ENCODE measurements at places on chromosomes 7 and 10.

DNA sequence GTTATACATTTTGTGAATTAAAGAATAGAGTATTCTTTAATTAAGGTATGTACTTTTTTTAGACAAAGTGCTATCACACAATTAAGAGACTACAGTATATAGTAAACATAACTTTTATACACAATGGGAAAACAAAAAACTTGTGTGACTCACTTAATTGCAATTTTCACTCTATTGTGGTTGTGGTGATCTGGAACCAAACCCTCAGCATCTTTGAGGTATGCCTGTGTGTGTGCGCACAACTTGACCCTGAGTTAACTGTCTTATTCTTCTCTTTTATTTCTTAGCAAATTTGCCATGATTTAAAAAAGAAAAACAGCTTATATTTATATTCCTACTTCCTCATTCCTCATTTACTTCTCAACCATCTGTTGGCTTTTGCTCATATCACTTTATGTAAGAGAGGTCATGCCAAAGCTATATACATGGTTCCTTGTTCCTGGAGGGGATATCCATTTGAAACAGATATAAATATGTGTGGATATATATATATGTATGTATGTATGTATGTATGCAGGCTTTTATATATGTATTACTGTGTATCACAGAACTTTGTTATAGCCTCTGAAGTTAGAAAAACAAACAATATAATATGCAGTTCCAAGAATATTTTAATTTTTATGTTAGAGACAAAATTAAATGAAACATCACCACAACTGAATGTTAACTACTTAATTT is 259.5 kb upstream of the HGF start:
- DNase-seq = no peak

DNA sequence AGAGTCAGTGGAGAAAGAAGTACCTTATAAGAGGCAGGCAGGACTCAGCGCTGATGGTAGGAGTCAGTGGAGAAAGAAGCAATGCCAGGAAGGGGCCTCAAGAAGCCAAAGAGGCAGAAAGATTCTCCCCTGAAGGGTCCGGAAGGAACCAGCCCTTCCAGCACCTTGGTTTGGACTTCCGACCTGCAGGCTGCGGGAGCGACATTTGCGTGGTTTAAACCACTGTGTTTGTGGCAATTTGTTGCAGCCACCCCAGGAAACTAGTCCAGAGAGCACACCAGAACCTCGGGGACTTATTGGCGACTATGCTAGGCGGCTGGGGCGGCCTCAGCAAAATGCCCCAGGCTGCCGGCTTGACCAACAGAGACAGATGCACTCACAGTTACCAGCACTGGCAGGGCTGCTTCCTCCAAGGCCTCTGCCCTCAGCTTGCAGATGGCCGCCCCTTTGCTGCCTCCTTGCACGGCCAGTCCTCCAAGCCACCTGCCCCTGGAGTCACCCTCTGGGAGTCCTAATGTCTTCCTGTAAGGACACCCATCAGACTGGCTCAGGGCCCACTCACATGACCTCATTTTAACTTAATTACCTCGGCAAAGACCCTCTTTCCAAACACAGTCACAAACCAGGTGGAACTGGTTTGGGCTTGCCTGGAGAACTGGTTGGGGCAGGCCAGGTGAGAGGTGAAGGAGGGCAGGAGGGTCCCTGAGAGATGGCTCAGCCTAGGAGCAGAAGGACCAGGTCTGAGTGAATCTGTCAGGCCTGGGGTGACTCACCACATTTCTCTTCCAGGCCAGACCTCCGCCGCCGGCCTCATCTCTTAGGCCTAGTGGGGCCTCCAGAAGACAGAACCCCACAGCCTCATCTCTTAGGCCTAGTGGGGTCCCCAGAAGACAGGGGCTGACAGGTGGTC is 26.1 kb downstream of the CALML3 start:
- DNase-seq = no peak

GRCh38 chr7:85230623-85231022 is 43.8 kb upstream of the SEMA3D start:
- DNase-seq = no peak

DNA sequence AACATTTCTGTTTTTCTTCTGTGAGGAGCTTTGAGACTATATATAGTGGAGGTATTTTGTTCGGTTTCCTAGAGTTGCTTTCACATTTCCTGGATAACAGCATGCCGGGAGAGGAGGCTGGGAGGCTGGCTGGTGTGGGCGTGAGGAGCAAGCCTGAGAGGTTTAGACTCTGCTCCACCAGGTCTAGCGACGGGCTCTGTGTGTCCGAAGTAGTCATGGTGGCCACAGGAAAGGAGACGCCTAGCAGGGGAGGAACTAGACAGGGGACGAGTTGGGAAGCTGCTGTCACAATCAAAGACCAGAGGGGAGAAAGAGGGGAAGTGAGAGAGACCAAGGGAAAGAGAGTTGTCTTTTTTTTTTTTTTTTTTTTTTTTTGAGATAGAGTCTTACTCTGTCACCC is 19.6 kb downstream of the PTPRE start:
- DNase-seq = no peak

- DNase-seq = no peak
Measured at GRCh38 chr7:107643407-107643806, 17.2 kb upstream of the SLC26A4 start.

DNA sequence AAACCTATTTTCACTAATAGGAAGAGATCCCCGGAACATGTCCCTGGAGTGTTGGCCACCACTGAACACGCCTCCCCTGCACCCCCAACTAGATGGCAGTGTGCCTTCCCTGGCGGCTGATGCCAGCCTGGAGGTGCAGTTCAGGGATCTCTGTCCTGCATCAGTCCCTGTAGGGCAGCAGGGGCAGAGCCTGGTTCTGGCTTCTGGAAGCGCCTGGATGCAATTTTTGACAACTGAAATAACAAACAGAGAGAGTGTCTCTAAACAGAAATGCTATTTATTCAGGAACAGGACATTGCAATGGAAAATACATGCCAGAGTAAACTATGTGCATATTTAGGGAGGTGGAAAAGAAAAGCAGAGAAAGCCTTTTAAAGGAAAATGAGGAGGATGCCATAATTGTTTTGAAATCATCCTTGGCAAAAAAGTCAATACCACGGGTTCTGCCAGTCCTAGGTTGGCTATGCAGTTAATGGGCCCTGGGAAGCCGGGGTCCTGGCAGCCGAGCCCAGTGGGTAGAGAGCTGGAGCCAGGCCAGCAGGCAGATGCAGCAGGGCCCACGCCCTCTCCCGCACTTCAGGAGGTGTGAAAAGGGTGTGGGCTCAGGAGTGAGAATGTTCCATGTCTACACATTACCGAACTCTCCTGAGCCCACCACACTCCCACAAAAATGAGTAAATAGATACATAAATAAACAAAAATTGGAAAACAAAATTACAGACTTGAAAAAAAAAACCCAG is 18.5 kb downstream of the ANTXRL start:
- DNase-seq = no peak

- DNase-seq = no peak
Measured at GRCh38 chr10:33237736-33238624, 96.5 kb downstream of the NRP1 start.

GRCh38 chr7:46738796-46739195 is 817.7 kb upstream of the IGFBP3 start:
- no peak for DNase-seq

DNA sequence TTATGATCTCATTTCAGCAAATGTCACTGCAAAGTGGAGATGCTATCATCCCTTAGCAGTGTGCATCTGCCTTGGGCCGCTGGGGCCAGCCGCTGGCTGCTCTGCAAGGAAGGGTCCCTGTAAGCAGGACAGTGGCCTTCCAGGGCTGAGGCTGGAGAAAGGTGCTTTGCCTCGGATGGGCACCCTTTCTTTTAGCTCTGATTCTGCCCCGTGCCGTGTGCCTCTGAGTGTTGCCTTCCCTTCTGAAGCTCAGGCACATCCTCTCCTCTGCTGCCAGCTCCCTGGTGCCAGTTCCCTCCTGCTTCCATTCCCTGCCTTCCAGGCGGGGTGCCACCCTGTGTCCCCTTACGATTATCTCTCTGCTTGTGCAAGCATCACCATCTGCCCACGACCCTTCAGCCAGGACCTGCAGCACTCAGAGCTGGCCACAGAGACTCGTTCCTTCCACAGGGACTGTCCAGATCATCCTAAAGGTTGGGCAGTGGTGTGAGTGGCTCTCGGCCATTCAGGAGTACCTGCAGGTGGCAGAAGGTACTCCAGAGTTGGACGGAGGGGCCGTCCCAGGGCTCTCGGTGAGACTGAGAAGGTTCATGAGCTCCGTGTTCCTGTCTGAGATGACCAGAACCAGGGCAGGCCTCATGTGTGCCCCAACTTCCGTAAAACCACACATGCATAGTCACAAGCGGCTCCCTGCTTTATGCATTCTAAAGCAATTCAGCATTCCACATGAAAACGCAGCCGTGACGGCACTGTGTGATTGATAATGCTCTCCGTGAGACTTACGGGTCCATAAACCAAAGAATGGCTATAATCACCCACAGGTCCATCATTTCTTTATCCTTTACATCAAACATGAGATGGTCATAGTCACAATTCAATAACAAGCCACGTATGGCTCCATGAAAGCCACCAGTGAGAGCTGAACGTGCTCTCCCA is 371.4 kb downstream of the DNAJB6 start:
- DNase-seq = no peak

DNA sequence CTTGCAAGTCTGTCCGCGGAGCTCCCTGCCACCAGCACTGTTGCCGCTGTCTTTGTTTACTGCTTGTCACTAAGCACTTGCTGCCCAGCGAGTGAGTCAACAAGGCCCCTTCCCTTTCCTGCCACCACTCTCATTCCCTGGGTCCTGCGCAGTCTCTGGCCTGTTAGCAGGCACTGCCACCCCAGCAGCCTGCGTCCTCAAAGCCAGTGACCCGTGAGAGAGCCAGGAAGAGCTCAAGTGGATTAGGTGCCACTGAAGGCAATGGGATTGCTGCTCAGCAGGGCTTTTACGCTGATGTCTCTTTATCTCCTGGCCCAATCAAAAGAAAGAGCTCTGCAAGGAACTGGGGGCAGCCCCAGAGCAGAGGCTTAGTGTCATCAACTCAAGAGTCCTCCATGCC is at the start of gene FRMPD2:
TSS of gene FRMPD2 (minus strand) at position 61 of the 400 bp plus-strand sequence. CDS start 129 bp downstream, outside the sequence.
- no peak for DNase-seq

- DNase-seq = no peak
Measured at GRCh38 chr10:10985361-10985760, 32.3 kb upstream of the CELF2 start.

GRCh38 chr10:17488848-17489247 is 34.5 kb upstream of the ST8SIA6 start:
- DNase-seq = no peak

DNA sequence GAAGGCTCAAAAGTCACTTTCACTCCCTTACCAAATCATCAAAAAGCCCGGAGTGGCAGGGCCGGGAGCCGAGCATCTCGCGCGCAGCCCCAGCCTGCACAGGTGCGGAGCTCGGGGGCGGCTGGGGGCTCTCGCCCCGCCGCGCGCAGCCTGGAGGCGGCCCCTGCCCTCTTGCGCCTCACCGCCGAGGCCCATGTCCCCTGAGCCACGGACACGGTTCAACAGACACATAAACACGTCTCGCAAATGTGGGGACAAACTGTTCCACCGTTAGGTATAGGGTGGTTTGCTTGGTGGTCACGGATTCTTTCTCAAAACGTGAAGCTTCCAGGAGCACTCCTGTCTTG is 700 bp downstream of the GSAP start:
- peak; percentile 16 for DNase-seq

DNA sequence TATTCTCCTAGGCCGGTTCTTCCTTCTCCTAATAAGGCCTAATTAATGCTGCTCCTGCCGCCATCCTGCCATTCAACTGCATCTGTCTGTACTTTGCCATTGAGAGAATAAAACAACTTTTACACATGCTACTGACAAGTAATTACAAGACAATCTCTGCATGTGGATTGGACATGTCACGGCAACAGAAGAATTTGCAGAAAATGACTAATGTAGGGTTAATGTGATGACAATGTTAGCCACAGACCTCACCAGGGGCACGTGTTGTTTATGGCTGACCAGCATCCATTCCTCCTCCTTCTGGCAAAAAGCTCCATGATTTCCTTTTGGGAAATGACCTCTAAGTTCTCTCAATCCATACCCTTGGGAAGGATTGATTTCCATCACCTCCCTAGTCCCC is 58.0 kb downstream of the NEBL start:
- DNase-seq = no peak

- DNase-seq = no peak
Measured at GRCh38 chr7:36630112-36630650, 94.1 kb downstream of the AOAH start.

- DNase-seq = no peak
Measured at GRCh38 chr10:1572519-1573333, 164.6 kb downstream of the ADARB2 start.

DNA sequence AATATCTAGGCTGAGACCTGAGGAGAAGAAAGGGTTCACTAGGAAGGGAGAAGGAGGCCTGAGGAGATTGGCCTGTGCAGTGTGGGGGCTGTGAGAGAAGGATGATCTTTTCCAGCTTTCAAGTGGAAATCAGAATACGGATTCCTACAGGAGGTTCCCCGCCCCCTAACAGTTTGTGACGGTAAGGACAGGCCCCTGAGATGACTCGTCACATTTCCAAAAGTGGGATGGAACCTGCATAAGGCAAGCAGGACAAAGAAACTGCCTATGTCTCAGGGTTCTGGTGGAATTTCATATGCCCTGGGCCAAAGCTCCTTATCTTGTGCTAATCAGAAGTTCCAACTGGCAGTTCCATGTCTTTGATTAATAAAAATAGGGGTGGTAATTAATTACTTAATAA is 275.6 kb downstream of the SNX10 start:
- DNase-seq = no peak

GRCh38 chr7:7369134-7369533 is 166.5 kb downstream of the COL28A1 start:
- DNase-seq = no peak

- DNase-seq = no peak
Measured at GRCh38 chr10:97771913-97772823, at the start of gene SFRP5. TSS of gene SFRP5 (minus strand) at chr10:97771999. CDS start at chr10:97771833, 166 bp downstream.

- DNase-seq = no peak
Measured at GRCh38 chr7:31082017-31082416, 29.9 kb downstream of the ADCYAP1R1 start.

DNA sequence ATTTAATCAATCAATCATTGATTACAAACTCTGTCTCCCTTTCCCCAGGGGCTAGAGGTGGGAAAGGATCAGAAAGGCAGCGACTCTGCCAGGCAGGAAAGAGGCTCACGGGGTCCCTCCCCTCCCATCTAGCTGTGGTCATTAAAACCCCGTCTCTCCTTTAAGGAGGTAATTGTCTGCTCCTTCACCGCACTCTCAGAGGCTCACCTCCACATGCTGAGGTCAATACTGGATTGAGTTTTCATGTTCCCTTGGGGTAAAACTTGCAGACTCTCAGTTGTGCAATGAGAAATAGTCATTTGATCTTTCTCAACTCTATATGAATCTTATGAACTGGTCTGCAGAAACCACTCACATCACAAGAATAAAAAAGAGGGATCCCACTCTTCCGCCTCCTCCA is 368.8 kb downstream of the ADRA2A start:
- DNase-seq = no peak

GRCh38 chr10:25059990-25060389 is 43.6 kb downstream of the THNSL1 start:
- DNase-seq = no peak

- DNase-seq = no peak
Measured at GRCh38 chr7:142803901-142804300, 33.1 kb downstream of the PRSS2 start.

DNA sequence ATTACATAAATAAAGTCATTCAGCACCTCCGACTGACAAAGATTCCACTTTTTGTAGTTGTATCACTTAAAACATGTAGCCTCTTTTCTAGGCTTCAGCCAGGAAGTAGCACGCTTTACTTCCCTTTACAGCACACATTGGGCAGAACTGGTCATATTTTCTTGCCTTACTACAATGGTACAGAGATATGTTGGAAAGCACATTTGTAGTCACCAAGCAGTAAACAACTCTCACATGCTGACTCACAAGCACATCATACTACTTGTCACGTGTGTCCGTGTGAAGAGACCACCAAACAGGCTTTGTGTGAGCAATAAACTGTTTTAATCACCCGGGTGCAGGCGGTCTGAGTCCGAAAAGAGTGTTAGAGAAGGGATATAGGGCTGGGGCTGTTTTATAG is 1071.8 kb downstream of the DNAJB9 start:
- DNase-seq = no peak
